Activated CD4-positive, CD25-positive, alpha-beta regulatory T cell treated with anti-CD3 and anti-CD28 coated beads, Interleukin-2, amount 50 U/mL, for 24 hours (primary cell): ENCODE measurements at places on chromosomes 12 and 14.

GRCh38 chr14:32932302-32932913 is 6.3 kb upstream of the NPAS3 start:
- no peak for ATAC-seq

- ATAC-seq, result no peak
These were observed 282.2 kb upstream of the FAR2 start for GRCh38 chr12:28866715-28867503.

DNA sequence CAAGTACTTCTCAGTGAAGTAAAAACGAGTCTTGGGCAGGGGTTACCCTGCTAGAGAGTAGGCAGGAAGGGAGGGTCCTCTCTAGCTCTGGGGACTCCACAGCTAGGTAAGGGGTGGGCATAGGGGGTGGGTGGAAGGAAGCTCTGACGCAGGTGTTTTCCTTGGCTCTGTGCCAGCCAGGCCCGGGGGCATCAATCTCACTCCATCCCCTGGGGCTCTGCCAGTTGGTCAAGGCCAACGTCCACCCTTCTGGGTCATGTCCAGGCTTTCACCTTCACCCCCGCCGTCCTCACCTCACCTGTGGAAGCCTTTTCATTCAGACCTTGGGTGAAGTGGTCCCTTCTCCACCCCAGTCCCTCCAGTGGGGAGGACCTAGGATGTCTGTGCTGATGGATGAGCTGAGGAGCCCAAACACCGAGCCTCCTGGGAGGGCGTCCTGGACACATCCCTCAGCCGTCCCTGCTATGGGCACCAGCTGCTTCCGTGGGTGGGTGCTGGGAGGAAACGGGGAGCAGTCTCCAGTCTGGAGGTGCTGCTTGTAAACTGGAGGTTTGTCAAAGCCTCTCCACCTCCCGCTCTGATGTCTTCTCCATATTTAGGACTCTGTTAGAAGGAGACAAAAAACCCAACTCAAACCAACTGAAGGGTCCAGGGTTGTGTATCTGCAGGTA is 71.5 kb upstream of the SFSWAP start:
- ATAC-seq, result no peak

DNA sequence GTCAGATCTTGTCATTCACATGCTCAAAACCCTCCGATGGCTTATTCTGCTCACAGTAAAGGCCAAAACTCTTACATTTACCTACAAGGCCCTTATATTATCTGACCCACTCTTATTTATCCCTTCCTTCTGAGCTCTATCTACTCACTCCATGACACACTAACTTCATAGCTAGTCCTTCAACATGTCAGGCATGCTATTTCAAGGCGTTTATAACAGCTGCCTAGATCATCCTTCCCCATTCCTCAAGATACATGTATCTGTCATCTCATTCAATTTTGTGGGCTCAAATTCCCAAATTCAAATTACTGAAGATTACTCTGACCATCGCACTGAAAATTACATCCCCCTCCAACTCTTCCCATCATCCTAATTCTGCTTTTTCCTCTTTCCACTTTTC is 6.9 kb downstream of the MIS18BP1 start:
- ATAC-seq, result no peak

DNA sequence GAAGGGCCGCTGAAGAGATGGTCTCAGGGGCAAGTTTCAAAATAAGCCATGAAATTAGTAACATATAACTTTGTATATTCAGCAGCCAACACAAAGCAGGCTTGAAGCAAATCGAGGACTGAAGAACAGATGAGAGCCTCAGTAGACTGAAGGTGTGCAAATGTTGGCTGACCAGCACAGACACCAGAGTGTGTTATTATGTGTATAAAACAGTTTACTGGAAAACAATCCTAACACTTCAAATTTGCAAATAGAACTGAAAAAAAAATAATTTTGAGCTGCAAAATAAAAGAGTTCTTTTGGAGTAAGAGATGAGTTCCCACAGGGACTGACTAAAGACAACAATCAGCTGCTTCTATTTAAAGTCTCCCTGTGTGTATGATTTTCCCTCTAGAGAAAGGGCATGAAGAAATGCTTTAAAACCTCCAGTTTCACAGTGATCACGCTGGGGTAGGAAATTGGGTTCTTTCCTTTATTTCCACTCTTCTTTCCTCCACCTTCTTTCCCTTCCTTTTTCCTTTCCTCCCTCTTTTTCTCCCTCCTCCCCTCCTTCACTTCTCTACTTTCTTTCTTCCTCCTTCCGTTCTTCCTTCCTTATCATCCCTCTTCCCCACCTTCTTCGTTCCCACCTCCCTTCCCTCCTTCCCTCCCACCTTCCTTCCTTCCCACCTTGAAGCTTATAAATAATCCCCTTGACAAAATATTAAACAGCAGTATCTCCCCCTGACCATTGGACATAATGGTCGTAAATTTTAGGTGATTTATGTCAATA is 383.9 kb upstream of the DCN start:
- ATAC-seq, result no peak

DNA sequence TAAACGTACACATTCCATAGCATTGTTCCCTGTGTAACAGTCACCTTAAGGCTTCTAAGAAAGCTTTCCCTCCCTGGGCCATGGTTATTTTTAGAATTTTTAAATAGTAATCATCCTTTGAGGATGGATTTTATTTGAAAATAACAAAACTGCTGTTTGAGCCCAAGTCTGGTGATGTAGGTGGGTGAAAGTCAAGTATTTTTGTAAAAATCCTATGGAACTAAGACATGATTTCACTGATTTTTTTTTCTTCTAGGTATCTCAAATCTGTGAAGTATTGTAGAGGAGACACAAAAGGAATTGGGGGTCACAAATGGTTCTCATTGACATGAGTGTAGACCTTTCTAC is 1.4 kb downstream of the ISCU start:
- no peak for ATAC-seq

- no peak for ATAC-seq
These were observed 360.5 kb downstream of the FUT8 start for GRCh38 chr14:65772921-65773574.

DNA sequence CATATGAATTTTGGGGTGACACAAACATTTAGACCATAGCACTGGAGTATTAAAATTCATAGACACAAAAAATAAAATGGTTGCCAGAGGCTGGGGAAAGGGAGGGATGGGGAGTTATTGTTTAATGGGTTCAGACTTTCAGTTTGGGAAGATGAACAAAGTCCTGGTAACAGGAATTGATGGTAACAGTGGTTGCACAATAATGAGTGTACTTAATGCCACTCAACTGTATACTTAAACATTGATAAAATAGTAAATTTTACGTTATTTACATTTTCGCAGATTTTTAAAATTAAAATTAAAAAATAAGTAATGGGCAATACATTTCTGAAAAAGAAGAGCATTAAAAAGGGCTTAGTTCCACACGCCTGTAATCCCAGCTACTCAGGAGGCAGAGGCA is 35.6 kb upstream of the USP15 start:
- ATAC-seq, result no peak

DNA sequence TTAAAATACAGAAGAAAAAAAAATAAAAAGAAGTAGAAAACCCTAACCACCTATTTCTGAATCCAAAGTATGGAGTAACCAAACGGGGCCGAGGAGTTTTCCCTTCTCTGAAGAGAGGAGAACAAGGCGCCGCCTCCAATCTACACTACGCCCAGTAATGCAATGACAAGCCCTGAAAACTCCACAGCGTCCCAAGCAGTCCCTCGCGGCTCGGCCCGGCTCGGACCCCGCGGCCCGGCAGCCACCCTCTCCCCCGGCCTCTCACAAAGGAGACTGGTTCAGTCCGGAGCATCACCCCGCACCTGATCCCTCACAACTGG is 371 bp downstream of the CHD8 start:
- peak; percentile 9 for ATAC-seq

DNA sequence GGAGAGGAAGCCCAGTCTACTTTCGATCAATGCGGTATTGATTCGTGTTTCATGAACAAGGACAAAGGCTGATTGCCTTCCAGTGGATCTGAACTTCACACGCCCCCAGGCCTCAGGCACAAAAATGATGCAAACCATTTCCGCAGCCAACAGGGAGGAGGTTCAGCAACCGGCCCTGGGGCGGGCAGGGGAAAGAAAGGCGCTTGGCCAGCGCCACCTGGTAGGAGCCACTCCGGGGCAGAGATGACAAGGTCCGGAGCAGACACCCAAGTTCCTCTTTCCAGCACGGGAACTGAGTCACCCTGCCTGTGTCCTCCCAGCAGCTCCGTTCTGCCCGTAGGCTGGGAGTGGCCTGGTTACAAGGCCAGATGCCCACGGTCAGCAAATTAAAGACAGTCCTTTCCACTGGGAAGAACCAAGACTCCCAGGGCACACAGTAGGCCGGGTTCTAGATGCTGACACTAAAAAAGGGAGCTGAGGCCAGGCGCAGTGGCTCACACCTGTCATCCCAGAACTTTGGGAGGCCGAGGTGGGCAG is 136.3 kb downstream of the SCARB1 start:
- ATAC-seq, result no peak

DNA sequence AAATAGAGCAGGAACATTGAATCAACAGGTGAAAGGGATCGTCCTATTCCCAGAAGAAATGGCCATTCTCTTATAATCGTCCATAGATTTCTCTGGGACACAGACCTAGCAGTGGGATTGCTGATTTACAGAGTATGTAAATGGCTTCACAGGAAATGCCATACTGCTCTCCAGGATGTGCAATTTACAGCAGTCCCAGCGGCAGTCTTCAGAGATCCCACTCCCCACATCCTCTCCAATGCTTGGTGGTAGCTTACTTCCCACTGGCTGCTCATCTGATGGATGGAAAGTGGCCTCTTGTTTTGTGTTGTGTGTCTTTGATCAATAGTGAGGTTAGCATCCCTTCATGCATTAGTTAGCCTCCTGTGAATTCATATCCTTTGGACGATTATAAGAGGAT is 58.1 kb upstream of the PRMT8 start:
- ATAC-seq, result no peak

- ATAC-seq, result no peak
These were observed 194.0 kb downstream of the DPF3 start for GRCh38 chr14:72699852-72700257.

- ATAC-seq, result no peak
These were observed 42.8 kb downstream of the IRF2BPL start for GRCh38 chr14:76985540-76986230.

DNA sequence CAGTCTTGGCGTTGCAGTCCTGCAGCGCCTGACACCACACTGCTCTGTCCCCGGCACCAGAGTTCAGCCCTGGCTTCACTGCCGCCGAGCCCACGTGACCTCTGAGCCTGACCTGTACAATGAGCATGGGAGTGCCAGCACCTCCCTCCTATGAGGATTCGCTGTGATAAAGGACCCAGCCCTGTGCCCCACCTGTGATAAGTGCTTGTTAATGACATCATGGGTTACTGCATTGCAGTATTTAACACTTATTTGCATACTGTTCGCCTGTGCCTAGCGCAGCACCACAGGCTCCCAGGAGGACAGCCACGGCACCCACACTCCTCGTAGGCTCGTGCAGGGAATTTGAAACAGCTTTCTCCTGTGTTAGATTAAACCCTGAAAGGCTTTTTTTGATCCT is 118.2 kb upstream of the GSC start:
- ATAC-seq, result no peak

GRCh38 chr14:94636744-94637412 is 24.7 kb downstream of the SERPINA3 start:
- no peak for ATAC-seq

- no peak for ATAC-seq
These were observed 668.1 kb downstream of the SLC16A7 start for GRCh38 chr12:60263836-60264493.

DNA sequence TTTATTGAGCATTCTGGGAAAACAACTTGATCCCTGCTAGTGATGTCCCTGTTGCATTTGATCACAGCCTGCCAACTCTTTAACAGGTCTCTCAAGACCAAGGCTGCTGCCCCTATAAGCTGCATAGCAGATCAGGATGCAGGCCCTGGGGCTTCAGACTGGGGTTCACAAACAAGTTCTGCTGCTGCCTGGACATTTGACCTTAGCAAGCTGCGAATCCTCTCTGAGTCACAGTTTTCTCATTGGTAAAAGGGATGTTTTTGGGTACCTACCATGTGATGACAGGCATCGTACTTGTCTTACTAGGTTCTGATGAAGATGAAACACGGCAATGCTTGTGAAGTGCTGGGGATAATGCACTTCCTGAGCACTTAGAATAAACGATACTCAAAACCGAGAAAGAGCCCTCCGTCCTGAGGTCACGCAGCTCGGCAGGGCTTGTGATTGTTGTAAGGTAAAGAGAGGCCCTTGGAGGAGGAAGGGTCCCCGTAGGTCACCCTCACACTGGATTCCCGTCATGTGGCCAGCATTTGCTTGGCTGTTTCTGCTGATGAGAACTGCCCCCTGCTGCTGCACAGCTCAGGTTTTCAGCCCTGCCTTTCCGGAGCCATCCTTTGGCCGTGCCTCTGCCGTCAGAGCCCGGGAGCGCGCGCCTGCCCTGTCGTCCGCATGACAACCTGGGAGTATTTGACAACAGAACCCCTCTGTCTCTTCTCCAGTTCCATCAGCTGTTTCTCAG is 39.1 kb downstream of the TSPAN9 start:
- ATAC-seq, result no peak

GRCh38 chr14:103372552-103373304 is 12.5 kb upstream of the MARK3 start:
- ATAC-seq, result peak; percentile 95

- ATAC-seq, result no peak
These were observed 210.9 kb downstream of the EXOC5 start for GRCh38 chr14:57057803-57058202.

GRCh38 chr14:72801381-72801812 is 92.5 kb downstream of the DPF3 start:
- peak; percentile 72 for ATAC-seq
